ENCODE measurements at places on chromosomes 3 and 15. TPM values are rescaled to one million over a fixed set of nuclear protein-coding genes. Genes with fewer than 3 reads are reported as not detected.

GRCh38 chr15:90750186-90750585 is 33.0 kb downstream of the BLM start:
- no peaks in the 10 kb centered on the region for H3K4me1 ChIP-seq
- H3K4me3 ChIP-seq = no peak overlapping the region
- H3K27ac ChIP-seq = no peak overlapping the region
- H3K27me3 ChIP-seq = no peaks in the 10 kb centered on the region
- peaks cover 16% of the 10 kb centered on the region for H3K36me3 ChIP-seq

- no peaks in the 10 kb centered on the region for H3K36me3 ChIP-seq
- no peaks in the 10 kb centered on the region for H3K4me1 ChIP-seq
- no peak for DNase-seq
These were observed 27.9 kb downstream of the FBN1 start for GRCh38 chr15:48617619-48618018.

- no peaks in the 10 kb centered on the region for H3K27me3 ChIP-seq
- H3K4me3 ChIP-seq = no peak overlapping the region
- no peaks in the 10 kb centered on the region for H3K36me3 ChIP-seq
- no peak overlapping the region for H3K27ac ChIP-seq
- no peak for DNase-seq
- peaks cover 9% of the 10 kb centered on the region for H3K4me1 ChIP-seq
These were observed 52.1 kb upstream of the NANOGP8 start for GRCh38 chr15:35137190-35137574.

DNA sequence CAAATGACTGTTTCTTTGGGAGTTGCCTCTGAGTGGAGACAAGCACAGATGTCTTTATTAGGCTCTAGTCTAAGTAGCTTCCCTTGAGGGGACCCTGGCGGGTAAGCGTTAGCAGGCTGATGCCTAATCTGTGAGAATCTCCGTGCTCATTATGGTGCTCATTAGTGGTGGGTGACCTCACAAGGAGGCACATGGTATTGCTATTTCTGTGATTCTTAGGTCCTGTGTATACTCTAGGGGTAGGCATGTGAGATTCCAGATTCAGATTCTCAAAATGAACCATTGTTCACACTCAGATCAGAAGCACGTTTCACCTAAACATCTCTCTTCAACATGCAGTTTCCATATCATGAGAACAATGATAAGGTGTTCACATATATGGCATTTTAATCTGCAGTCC is 809.7 kb downstream of the NR2F2 start:
- no peaks in the 10 kb centered on the region for H3K4me1 ChIP-seq
- DNase-seq = no peak
- H3K36me3 ChIP-seq = no peaks in the 10 kb centered on the region
- H3K4me3 ChIP-seq = no peak overlapping the region
- H3K27ac ChIP-seq = no peak overlapping the region

DNA sequence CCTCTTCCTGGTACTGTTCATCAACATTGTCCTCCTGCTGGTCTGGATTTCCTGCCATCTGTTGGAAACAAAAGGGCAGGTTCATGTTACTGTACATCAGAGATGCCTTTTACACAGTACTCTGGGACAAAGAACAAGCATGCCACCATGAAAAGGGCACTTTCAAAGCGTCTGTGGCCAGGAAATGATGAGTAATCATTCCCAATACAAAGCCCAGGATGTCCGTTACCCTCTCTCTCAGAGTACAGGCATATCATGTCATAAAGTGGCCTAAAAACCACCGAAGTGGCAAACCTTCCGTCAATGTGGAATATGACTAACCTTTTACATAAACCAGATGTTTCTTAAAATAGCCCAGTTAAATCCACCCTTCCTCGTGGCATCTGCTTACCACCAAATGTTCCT is 71.2 kb downstream of the GOLIM4 start:
- peaks cover 8% of the 10 kb centered on the region for H3K36me3 ChIP-seq
- H3K4me1 ChIP-seq = peaks cover 16% of the 10 kb centered on the region
- peak overlapping the region; percentile 83 for H3K27ac ChIP-seq
- no peaks in the 10 kb centered on the region for H3K27me3 ChIP-seq
- no peak overlapping the region for H3K4me3 ChIP-seq

GRCh38 chr3:12984023-12984823 is 89.0 kb downstream of the IQSEC1 start:
- H3K27me3 ChIP-seq = no peaks in the 10 kb centered on the region
- H3K36me3 ChIP-seq = no peaks in the 10 kb centered on the region
- H3K27ac ChIP-seq = no peak overlapping the region
- H3K4me3 ChIP-seq = no peak overlapping the region

The C3orf62 gene
- 3.9 TPM for total RNA-seq

The SIDT1 gene
- total RNA-seq = 18.4 TPM

The IL17RC gene
- total RNA-seq = 116 TPM

The LARP6 gene
- total RNA-seq = 166 TPM

Data from PC-3 (cell line).